ENCODE measurements at places on chromosomes 1 and 21. TPM values are rescaled to one million over a fixed set of nuclear protein-coding genes. Genes with fewer than 3 reads are reported as not detected.

DNA sequence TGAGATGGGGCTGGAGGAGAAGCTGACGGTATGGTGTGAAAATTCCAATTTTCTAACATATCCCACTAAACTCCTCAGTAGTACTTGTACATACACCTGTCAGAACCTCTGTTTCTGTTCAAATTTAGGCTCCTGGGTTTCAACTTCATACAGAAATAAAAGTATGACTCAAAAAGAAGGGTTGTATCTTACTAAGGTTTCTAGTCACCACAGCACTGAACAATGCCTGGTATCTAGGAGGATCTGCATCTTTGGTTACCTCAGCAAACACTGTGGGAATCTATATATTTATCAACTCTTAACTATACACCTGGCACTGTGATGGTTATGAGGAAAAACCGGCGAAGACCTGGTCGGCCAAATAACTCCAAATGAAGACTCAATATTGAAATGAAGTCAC, 13.8 kb downstream of the RBM34 start:
- no peak overlapping the region for H3K27ac ChIP-seq
- H3K4me3 ChIP-seq: no peak overlapping the region
- H3K36me3 ChIP-seq: peaks cover 79% of the 10 kb centered on the region
- H3K4me1 ChIP-seq: no peaks in the 10 kb centered on the region

DNA sequence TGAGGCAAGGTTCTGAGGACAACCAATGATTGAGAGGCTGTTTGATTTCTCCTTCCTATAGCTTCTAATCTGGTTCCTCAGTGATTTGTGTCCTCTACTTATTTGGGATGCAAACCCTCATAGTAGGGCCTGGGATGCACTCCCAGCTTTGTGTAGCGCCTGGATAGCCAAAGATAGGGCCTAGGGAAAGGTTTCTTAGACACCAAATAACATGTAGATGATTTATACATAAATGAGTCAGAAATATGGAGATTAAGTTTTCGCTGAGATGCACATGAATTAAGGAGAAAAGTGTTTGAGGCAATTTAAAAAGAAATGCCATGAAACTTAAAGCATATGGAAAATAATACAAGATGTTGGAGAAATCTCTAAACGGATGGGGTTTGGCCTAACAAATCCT, 66.0 kb upstream of the LMO4 start:
- no peak for DNase-seq
- no peaks in the 10 kb centered on the region for H3K4me1 ChIP-seq
- H3K27me3 ChIP-seq: no peaks in the 10 kb centered on the region

GPATCH3 gene
- total RNA-seq: 10.4 TPM

TCHH gene
- total RNA-seq: 0.05 TPM

NOC2L gene
- 45.5 TPM for total RNA-seq
